A549 treated with RU486 at 1 μM for 4 hours (cell line): ENCODE measurements at places on chromosomes 1 and 21. TPM values are rescaled to one million over a fixed set of nuclear protein-coding genes. Genes with fewer than 3 reads are reported as not detected.

Gene RGS1
- total RNA-seq: not detected in 5 replicates

Gene ACTL8
- total RNA-seq: 1.4 to 1.8 TPM (median 1.6 TPM) in 5 replicates

Gene LEPR
- total RNA-seq: 1.3 to 3.1 TPM (median 2.6 TPM) in 5 replicates

Gene DDAH1
- total RNA-seq: 5.1 to 7.9 TPM (median 6.6 TPM) in 5 replicates

Gene SPRR2D
- total RNA-seq: not detected in 5 replicates

Gene PTPRC
- not detected in 5 replicates for total RNA-seq

Gene IFI44L
- not detected in 5 replicates for total RNA-seq

Gene MEX3A
- 1.2 to 3.2 TPM (median 2.3 TPM) in 5 replicates for total RNA-seq

Gene PCP4L1
- total RNA-seq: 0.09 to 0.13 TPM in 2 of 5 replicates, not detected in the others

Gene KRTAP21-3
- not detected in 5 replicates for total RNA-seq

Gene BARHL2
- total RNA-seq: not detected in 5 replicates

Gene MYOG
- total RNA-seq: not detected in 5 replicates

Gene NMNAT2
- 0.54 to 1.0 TPM (median 0.71 TPM) in 5 replicates for total RNA-seq

Gene PTTG1IP
- 88.0 to 98.1 TPM (median 96.5 TPM) in 5 replicates for total RNA-seq

Gene TMEM269
- total RNA-seq: 0.08 to 0.18 TPM (median 0.12 TPM) in 4 of 5 replicates, not detected in the other

Gene OR2L13
- total RNA-seq: not detected in 5 replicates

Gene SYCP1
- not detected in 5 replicates for total RNA-seq
